Stimulated activated CD8-positive, alpha-beta memory T cell treated with anti-CD3 and anti-CD28 coated beads, Interleukin-7, amount 100 ng/mL, for 1 hour (primary cell): ENCODE measurements at places on chromosomes 12 and 14.

- DNase-seq = no peak
Measured at GRCh38 chr12:49868952-49869815, 26.3 kb upstream of the BCDIN3D start.

DNA sequence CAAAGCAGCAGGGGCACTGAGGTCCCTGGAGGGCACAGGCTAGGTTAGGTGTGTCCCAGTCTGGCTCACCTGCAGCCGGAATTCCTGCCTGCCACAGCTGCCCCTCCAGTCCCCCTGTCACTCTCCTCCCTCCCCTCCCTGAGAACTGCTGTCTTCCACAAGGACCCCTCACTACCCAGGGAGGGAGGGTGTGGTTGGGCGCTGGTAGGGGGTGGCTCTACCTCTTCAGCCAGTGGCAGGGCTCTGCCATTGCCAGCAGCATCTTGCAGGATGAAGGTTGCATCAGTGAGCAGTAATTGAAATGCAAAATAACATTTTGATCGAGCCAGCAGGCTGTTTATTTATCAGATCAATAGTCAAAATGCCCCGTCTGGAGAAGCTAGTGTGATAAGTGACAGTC lies 45.7 kb downstream of the ESRRB start:
- DNase-seq = no peak

DNA sequence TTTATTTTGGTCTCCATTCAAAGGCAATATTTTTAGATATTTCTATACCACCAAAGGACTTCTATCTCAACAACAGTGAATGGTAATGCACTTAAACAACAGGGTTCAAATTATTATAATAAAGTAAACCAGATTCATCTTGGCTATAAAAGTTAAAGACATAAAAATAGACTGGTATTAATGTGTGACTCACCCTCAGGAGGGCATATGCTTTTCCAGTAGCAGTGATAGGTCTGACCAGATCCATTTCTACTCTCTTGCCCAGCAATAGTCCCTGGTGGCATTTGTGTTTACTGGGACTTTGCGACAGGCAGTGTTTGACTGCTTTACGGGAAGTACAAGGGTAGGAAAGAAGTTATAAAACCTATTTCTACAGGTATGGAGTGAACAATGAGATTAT lies 353.2 kb upstream of the ATP2B1 start:
- DNase-seq = no peak

GRCh38 chr14:67477926-67478799 lies 10.4 kb downstream of the TMEM229B start:
- no peak for DNase-seq

DNA sequence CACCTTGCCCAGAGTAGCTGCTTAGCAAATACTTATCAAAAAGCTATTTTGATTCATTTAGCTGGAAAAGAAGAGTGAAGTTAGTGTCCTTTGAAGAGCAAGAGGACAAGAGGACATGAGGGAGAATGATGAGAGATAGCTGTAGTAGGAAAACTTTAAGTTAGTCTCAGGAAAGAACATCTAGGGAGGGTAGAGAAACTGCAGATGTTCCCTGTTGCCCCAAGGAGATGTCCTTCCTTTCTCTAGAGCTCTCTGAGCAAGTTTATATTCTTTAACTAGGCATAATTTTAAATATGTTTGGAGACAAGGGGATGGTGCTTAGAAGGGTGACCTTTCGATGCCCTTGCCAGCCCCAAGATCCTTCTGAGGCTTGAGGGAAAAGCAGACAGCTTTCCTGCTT lies 529.1 kb upstream of the TBX3 start:
- no peak for DNase-seq

DNA sequence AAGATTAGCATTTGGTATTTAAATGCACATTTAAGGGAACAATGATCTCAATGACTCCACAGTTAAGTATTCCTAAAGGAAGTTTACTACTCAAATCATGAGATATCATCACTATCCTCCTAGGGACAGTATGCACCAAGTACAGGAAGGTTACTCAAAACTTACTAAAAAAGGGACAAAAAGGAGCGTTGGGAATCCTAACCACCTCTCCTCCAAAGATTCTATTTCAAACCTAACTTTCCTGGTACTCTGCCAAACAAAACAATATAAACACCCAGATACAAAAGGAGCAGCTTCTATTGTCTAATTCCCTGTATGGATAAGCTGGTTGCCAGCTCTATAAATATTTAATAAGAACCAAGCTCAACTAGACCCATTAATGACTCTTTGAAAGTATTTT lies 377.7 kb downstream of the NUAK1 start:
- DNase-seq = no peak

GRCh38 chr12:52686063-52686462 lies 5.9 kb upstream of the KRT1 start:
- no peak for DNase-seq

GRCh38 chr14:98334186-98334585 lies 937.8 kb downstream of the BCL11B start:
- no peak for DNase-seq

GRCh38 chr12:47033789-47034555 lies 45.4 kb upstream of the PCED1B start:
- no peak for DNase-seq

- DNase-seq = no peak
Measured at GRCh38 chr14:25381498-25381897, 331.6 kb upstream of the STXBP6 start.

DNA sequence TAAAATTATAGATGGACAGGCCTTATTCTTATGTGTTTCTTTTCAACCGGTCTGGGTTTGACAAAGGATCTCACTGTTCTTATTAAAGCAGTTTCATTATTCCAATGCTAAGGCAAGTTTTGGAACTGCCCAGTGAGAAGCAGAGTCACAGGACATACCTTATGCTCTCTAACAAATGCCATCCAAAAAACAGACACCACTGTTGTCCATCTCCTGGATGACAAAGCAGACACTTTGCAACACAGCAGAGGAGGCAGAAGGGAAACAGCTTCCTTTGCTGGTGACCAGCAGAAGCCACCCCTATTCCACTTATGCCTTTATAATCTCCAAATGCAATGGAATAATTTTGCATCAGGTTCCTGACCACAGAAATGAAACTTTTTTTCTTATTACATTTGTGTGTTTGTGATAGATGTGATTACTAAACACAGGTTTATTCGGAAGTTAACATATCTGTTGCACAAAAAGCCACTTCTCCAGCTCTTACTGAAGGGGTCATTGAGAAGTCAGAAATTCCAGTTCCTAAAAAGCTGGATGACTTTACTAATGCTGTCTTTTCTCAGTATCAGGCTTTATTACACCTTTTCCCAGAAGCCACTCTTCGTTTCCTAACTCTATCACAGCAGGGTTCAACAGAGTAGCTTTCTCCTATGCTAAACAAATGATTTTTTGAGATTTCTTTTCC lies 115.6 kb downstream of the BTG1 start:
- DNase-seq = no peak

- no peak for DNase-seq
Measured at GRCh38 chr14:43706900-43707299, 800.2 kb downstream of the FSCB start.

- DNase-seq = no peak
Measured at GRCh38 chr14:68978172-68978911, 760 bp downstream of the ACTN1 start.

DNA sequence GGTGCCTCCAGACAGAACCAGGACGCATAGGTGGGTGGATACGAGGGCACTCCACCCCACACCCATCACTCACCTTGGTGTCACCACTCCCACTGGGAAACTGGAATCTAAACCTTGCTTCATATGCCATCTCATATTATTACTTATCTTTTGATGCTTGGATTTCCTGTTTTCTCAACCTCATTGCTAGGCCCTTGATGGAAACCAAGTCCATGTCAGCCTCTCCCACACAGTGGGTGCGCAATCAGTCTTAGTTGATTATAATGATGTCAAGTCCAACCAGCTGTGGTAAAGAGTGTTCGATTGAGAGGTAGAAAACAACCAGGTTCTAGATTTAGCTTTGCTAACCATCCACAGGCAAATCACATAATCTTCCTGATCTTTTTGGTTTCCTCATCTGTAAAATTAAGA lies 584 bp upstream of the DDHD1 start:
- no peak for DNase-seq

GRCh38 chr12:57936513-57936883 lies 4.9 kb upstream of the ATP23 start:
- no peak for DNase-seq

DNA sequence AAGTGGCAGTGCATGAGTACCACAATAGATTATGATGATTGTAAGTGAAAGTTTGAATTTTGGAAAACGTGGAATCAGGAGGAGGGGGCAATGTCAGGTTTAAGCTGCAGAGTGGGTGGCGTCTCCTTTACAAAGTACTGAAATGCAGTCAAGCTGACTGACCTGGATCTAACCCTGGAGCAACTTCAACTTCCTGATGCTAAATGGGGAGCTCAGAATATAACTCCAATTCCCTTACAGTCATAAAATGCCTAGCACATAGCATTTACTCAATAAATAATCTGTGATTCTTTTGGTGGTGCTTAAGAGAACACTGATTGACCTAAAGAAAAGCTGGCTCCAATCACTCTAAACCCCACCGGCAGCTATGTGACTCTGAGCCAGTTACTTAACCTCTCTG lies 38.5 kb downstream of the CCDC60 start:
- no peak for DNase-seq

GRCh38 chr12:70744178-70744577 lies 106.9 kb upstream of the PTPRB start:
- no peak for DNase-seq

DNA sequence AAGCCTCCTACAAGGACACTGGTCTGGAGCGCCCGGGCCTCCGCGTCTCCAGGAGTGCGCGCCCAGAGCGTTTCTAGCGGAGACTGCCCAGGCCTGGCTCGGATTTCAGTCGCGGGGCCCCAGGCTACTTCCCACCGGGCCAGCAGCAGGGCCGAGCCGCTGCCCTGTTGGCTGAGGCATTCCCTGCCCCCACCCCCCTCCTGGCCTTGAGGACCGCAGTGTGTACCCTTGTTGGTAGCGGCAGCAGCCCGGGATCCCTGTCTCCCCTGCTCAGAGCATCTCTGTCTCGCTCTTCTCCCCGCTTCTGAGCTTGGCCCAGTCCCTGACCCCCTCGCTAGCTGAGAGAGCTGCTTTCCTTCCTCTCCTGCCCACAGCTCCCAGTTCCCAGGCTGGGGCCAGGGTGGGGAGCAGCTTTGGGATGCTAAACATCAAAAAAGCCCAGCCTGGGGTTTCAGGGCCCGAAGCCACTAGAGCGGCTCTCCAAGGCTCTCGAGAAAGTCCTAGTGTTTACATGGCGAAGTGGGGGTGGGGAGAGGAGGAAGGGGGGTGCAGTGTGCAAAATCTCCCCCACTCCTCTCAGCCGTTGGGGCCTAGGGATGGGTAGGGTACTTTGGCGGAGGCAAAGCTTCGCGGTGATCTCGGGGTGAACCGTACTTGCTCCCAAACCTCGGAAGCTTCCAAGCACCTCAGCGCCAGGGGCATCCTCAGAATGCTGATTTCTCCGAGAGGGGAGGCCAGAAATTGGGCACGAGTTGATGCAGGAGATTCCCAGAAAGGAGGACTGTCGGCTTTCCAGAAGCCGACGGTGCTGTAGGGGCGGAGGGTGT lies 6.4 kb downstream of the NKX2-1 start:
- DNase-seq = no peak

- DNase-seq = no peak
Measured at GRCh38 chr12:57151741-57152630, 4.6 kb upstream of the LRP1-AS start.

- no peak for DNase-seq
Measured at GRCh38 chr12:24864796-24865125, 84.1 kb downstream of the BCAT1 start.

GRCh38 chr12:132593521-132593920 lies 16.9 kb downstream of the LRCOL1 start:
- no peak for DNase-seq

DNA sequence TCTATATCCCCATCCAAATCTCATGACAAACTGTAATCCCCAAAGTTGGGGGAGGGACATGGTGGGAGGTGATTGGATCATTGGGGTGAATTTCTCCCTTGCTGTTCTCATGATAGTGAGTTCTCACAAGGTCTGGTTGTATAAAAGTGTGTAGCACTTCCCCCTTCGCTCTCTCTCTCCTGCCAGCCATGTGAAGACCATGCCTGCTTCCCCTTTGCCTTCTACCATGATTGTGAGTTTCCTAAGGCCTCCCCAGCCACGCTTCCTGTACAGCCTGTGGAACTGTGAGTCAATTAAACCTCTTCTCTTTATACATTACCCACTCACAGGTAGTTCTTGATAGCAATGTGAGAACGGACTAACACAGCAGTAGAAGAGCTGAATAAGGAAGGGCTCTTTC lies 62.6 kb upstream of the VASH1 start:
- no peak for DNase-seq

DNA sequence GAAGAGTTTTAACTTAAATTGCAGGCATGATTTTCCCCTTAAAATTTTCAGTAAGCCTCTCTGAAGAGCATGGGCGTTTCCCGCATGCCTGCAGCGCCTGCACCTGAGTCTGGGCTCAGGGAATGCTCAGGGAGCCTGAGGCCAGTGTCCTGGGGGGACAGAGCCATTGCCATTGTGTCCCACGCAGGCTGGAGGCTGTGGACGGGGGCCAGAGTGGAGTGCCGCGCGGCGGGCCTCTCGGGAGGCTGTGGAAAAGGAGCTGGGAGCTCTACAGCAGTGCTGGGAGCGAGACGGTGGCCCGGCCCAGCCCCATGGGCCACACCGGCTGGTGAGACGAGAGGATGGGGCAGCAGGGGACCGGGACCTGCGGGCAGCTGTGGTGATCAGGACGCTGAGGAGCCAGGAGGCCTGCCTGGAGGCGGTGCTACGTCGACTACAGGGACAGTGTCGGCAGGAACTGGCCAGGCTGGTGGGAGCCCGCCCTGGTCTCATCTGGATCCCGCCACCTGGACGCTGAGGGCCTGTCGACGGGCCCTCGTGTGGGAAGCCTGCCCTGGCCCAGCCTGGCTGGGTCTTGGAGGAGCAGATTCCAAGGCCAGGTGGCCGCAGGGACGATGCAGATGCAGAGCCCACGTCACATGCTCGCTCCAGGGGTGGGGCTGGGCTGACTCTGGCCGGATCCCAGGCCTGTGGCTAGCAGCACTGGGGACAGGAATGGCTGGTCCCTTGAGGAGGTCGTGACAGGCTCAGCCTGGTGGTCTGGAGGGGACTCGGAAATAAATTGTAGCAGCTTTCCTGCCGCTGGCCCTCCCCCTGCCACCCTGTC lies 7.6 kb downstream of the TEDC1 start:
- DNase-seq = no peak

DNA sequence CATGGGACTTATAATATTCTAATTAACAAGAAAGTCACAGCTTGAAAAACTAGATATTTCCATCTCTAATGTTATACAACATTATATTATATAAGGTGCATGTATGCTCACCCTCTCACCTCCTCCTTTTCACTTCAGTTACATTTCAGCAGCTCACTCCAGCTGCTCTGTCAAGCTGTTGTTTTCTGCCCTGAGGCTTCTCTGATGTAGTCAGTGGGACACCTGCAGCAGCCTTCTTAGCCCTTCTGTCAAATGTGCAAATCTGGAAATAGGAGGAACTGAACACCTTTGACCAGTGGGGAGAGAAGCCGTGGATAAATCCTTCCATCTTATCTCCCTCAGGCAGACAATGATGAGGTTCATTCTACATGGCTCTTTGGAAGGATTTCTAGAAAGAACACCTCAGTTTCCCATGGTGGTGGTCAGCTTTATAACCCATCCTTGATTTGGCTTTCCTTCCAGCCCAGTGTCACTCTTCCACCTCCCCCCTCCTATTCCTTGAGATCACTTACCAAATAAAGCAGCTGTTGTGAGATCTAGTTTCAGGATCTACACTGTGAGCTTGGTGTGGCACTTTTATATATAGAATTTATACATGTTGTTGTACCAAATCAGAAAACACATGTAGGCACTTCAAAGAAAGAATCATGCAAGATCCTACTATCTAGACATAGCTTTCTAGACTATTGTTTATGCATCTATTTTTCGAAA lies 79.6 kb upstream of the STK38L start:
- no peak for DNase-seq

GRCh38 chr14:76396714-76397187 lies 20.8 kb downstream of the ESRRB start:
- no peak for DNase-seq
